ENCODE measurements at places on chromosomes 11 and 22.
A peak's percentile ranks its signal among the peaks of the same experiment; 100 is the strongest.

DNA sequence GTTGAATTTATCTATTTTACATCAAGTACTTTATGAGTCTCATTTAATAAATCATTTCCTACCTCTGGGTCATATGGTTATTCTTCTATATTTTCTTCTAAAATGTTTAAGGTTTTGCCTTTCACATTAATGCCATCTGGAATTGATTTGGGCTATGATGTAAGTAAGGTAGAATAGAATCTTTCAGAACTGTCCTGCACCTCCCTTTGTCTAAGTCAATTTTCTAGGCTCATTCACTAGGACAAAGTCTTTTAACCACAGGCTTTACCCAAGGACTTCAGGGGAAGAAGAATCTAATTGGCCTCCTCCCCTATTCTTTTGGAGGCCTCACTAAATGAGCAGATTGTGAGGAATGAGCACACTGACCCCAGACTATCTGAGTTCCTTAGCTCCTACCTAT, 146.0 kb downstream of the BBOX1 start:
- no peak for DNase-seq

DNA sequence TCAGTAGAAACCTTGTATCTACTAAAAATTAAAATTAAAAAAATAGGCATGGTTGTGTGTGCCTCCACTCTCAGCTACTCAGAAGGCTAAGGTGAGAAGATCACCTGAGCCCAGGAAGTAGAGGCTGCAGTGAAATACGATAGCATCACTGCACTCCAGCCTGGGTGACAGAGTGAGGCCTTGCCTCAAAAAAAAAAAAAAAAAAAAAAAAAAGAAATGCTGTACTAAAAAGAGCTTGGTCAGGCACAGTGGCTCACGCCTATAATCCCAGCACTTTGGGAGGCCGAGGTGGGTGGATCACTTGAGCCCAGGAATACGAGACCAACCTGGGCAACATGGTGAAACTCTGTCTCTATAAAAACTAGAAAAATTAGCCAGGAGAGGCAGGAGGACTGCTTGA, 36.5 kb downstream of the SBF2 start:
- DNase-seq = no peak

GRCh38 chr11:128483211-128483788, 104.1 kb downstream of the ETS1 start:
- DNase-seq = no peak

GRCh38 chr11:120545813-120546212, 34.3 kb downstream of the GRIK4 start:
- DNase-seq = no peak

DNA sequence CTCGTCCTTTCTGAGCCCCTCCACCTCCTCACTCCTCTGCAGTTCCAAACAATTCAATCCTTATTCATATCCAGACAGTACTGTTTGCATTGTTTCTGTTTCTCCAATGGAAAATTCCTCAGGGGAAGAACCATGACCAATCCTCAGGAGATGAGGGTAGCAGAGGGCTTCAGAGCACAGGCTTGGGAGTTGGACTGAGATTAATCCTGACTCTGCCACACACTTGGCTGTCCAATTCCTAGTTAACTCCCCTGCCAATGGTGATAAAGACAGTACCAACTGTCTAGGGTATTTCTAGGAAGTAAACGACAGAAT, 58.0 kb downstream of the MICAL3 start:
- no peak for DNase-seq

- DNase-seq = no peak
Observed at GRCh38 chr22:39598017-39598965, 27.7 kb downstream of the CACNA1I start.

DNA sequence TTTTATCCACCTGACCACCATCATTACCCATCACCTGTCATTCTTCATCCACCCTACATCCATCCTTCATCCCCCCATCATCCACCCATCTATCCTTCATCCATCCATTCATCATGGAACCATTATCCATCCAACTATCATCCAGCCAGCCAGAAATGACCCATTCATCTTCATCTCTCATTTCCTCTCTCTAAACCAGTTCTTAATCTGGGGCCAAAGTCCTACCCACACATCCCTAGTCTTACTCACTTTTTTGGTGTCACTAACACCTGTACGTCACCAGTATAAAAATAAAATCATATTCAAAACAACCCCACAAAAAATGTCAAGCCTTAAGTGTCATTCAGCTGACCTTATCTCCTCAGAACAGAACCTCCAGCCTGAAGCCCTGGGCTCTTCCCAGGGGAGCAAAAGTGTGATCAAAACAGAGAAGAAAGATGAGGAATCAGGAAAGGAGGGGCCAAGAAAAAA, 12.3 kb downstream of the SPI1 start:
- no peak for DNase-seq

DNA sequence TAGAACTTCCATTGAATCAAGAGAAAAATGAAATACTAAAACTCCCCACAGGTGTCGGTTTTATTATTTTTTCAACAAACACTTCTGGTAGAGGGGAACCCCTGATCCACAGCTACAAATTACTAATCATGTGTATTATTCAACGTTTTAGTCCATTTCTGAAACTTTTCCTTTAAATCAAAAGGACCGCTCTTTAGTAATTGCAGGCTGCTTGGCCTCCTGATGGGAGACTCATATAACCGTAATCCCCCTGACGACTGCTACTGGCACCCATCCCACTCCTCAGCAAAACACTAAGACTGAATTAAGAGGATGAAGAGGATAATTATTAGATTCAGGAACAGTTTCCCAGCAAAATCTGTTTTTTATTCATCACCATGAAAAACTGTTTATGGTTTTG, 46.4 kb downstream of the PAX6 start:
- no peak for DNase-seq

- no peak for DNase-seq
Observed at GRCh38 chr11:114074546-114075343, 15.2 kb downstream of the ZBTB16 start.

- DNase-seq = no peak
Observed at GRCh38 chr11:59728913-59729312, 15.3 kb upstream of the OR10V1 start.

DNA sequence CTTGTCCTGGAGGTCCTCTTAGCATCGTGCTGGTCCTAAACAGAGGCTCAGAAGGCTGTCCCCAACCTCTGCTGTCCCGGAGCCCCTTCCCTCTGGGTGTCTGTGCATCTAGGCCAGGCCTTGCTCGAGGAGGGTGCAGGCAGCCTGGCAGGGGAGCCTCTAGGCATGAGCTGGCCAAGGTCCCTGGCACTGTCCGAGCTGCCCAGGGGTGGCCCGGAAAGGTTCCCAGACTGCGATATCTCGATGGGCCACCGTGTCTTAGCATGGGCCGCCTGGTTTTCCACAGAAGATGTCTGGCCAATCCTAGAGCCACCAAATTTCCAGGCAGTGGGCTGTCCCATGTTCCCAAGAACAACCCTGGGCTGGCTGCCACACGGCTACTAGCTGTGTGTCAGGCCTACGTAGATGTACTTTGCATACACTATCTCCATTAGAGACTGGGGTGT, 24.6 kb upstream of the SMIM38 start:
- no peak for DNase-seq

DNA sequence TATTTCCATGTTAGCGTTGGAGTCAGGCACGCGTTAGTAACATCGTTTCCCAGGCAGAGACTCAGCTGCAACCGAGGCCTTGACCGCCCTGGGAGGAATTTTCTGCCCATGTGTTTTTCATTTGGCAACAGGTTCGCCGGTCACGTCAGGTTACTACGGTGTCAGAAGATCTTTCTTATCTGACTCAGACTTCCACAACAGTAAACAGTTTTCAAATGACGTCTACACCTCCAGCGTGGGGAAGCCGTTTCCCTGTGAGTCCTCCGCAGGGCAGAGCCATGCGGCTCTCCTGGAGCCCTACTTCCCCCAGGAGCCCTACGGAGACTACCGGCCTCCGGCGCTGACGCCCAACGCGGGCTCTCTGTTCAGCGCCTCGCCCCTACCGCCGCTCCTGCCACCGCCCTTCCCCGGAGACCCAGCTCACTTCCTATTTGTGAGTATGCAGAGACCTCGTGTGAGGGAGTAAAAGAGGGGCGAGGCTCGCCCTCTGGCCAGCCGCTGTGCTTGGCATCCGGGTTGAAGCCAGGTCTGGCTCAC, 14.3 kb upstream of the POU2AF3 start:
- no peak for DNase-seq

- no peak for DNase-seq
Observed at GRCh38 chr11:117217141-117218084, 14.5 kb downstream of the PCSK7 start.

DNA sequence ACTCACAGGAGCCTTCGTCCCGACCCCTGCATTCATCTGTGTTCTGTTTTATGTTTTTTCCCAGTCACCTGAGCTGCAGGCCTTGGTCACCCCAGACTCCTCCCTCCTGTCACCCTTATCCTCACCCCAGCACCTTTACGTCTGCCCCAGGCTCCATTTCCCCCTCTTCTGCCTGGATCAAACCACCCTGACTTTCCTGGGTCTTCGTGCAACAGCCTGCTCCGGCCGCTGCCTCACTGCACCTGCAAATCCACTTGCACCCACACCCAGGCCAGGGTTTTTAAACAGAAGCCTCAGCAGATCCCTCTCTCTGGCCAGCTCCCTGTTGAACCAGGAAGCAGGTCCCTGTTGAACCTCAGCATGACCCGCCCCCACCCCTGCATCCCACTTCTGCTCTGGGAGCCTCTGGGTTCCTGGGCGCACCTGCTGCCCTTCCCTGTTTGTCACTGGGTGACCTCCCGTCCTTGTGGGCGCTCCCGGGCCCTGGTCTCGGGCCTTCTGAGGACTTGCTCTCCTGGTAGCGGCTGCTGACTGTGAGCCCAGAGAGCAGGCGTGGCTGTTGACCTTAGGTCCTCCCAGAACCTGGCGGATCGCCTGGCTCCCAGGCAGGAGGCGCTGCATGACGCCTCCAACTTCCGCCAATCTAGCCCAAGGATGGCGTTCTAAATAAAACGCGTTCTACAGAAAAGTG, 12.8 kb downstream of the MAPK8IP2 start:
- no peak for DNase-seq

- no peak for DNase-seq
Observed at GRCh38 chr11:18010121-18010670, 2.7 kb downstream of the SERGEF start.

DNA sequence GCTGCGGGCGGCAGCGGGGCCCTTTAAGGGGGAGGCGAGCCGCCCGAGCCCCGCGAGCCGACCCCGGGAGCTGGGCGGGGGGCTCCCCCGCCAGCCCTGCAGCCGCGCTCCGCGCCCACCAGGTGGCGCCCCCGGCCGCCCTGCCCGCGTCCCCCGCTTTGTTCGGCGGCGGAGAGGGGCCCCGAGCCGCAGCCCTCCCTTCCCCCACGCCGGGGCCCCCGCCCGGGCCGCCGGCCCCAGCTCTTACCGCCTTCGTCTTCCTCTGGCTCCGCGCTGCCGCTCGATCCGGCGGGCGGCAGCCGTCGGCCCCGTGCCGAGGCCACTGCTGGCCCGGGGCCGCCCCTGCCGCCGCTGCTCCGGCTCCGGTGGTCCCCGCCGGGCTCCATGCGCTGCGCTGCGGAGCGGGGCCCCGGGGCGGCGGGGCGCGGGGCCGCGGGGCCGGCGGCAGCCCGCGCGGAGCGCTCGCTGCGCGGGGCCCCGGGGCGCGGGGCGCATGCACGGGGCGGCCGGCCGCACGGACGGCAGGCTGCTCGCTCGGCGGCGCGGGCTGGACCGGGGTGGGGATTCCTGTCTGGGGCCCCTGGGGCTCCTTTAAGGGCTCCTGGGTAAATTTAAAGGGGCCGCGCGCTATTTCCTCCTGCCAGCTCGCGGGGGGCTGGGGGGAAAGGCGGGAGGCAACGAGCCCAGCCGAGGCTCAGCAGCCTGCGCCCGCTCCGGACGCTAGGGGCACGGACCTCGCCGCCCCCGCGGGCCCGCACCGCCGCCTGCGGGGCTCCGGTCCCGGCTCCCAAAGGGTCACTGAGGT, at the start of gene ZFTA:
TSS of gene ZFTA (minus strand) at position 539 of the 805 bp plus-strand sequence. CDS start at position 386, 153 bp downstream.
- peak; percentile 61 for DNase-seq

DNA sequence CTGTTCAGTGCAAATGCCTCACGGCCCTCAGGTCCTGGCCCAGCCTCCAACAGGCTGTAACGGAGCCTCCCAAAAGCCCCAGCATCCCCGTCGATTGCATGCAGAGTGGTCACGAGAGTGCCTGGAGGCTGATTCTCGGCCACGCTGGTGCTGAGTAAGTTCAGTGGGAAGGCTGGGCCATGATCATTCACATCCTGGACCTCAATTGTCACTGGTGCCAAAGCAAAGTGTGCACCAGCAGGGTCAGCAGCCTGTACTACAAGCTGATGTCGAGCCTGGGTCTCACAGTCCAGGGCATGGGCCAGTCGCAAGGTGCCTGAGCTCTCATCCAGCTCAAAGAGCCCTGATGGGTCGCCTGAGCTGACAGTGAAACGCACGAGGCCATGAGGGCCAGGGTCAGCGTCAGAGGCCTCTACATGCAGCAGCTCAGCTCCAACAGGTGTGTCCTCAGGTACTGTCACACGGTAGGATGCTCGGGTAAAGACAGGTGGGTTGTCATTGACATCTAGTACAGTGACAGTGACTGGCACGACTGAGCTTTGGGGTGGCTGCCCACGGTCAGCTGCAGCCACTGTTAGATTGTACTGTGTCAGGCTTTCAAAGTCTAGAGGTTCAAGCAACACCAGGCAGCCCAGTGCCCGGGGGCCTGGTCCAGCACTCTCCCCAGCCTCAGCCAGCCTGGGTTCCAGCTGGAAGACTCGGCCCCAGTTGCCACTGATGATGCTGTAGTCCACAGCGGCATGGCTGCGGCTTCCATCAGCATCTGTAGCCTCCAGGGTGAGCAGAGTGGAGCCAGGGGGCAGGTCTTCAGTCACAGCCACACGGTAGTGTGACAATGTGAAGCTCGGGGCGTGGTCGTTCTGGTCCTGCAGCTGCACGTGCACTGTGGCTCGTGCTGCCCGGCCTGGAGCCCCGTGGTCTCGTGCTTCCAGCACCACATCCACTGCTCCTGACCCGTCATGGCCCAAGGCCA, 4.5 kb upstream of the TPP1 start:
- no peak for DNase-seq

GRCh38 chr11:126764231-126764630, 236.3 kb downstream of the KIRREL3 start:
- no peak for DNase-seq

DNA sequence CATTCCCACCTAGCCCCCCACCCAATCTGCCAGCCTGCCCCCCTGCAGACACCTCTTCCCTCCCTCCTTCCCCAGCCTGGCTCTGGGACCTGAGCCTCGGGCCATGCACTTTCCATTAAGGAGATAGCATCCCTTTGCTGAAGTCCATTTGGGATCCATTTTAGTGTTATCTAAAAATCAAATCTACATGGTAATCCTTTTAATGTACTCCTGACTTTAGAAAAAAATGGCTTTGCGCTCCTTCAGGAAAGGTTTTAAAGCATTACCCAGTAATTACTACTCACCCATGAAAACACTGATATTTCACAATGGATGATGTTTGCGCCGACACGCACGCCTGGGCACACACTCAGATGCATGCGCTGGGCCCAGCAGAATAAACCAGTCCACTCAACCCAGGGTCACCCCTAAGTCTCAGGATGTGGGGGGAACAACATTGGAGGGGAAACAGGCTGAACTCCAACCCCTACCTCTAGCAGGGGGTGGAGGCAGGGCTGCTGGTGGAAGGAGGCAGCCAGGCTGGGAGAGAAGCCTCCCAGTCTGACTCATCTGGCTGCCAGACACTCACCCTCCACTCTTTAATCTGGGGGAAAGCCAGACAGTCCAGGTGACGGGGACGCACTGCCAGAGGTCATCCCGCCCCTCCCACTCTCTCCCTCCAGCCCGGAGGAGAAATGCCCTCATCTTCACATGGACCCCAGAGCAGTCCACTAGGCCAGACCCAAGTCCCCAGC, 29.8 kb downstream of the LMO1 start:
- no peak for DNase-seq

- peak; percentile 58 for DNase-seq
Observed at GRCh38 chr11:64284962-64285884, at the start of gene GPR137. GPR137 (plus strand) TSS chr11:64285848; CDS start chr11:64286525, 677 bp downstream.

GRCh38 chr11:44802347-44802746, 75.6 kb downstream of the TSPAN18 start:
- DNase-seq = no peak

GRCh38 chr11:120919566-120919965, 104.3 kb upstream of the TBCEL start:
- DNase-seq = no peak
